ENCODE measurements at places on chromosomes 6 and 20. TPM values are rescaled to one million over a fixed set of nuclear protein-coding genes. Genes with fewer than 3 reads are reported as not detected.

DNA sequence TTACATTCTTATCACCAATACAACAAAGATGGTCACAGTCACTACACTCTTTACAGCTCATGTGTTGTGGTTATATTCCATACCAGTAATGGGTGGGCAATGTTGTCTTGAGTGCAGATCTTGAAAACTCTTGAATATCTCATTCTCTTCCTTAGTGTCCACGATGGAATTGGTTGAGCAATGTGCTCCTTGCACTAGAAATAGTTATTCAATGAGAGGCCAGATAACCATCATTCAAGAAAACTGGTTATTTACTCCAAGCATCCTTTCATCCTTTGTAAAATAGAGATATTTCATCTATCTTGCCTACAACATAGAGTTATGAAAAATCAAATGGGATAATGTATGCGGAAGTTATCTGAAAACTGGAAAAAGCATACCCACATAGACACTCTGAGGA lies 215.9 kb downstream of the ARHGAP18 start:
- H3K4me1 ChIP-seq, result peaks cover 13% of the 10 kb centered on the region
- no peaks in the 10 kb centered on the region for H3K27me3 ChIP-seq
- H3K27ac ChIP-seq, result no peak overlapping the region
- H3K4me3 ChIP-seq, result no peak overlapping the region
- H3K36me3 ChIP-seq, result no peaks in the 10 kb centered on the region
- DNase-seq, result no peak

- peaks cover 11% of the 10 kb centered on the region for H3K4me1 ChIP-seq
- H3K27ac ChIP-seq, result no peak overlapping the region
- H3K4me3 ChIP-seq, result no peak overlapping the region
- no peaks in the 10 kb centered on the region for H3K27me3 ChIP-seq
These were observed 55.2 kb upstream of the TBC1D7 start for GRCh38 chr6:13383328-13384163.

- H3K27me3 ChIP-seq, result no peaks in the 10 kb centered on the region
- H3K27ac ChIP-seq, result no peak within 1 kb of the TSS
- DNase-seq, result no peak
- H3K4me3 ChIP-seq, result no peak within 1 kb of the TSS
- H3K4me1 ChIP-seq, result peaks cover 23% of the 10 kb centered on the region
These were observed at the start of gene RAB44 for GRCh38 chr6:36697481-36697903. Gene RAB44, plus strand, starts transcription at chr6:36697826. Its CDS starts 6,410 bp downstream, at chr6:36704236.

Gene E2F1
- total RNA-seq, result 0.89 TPM

Gene HLA-DMB
- 34.7 TPM for total RNA-seq

Data from thyroid gland (tissue), 4 donors.